Stimulated activated CD4-positive, alpha-beta T cell treated with anti-CD3 and anti-CD28 coated beads, TNF-alpha, amount 100 ng/mL, for 1 hour (primary cell): ENCODE measurements at places on chromosomes 1 and 21.

DNA sequence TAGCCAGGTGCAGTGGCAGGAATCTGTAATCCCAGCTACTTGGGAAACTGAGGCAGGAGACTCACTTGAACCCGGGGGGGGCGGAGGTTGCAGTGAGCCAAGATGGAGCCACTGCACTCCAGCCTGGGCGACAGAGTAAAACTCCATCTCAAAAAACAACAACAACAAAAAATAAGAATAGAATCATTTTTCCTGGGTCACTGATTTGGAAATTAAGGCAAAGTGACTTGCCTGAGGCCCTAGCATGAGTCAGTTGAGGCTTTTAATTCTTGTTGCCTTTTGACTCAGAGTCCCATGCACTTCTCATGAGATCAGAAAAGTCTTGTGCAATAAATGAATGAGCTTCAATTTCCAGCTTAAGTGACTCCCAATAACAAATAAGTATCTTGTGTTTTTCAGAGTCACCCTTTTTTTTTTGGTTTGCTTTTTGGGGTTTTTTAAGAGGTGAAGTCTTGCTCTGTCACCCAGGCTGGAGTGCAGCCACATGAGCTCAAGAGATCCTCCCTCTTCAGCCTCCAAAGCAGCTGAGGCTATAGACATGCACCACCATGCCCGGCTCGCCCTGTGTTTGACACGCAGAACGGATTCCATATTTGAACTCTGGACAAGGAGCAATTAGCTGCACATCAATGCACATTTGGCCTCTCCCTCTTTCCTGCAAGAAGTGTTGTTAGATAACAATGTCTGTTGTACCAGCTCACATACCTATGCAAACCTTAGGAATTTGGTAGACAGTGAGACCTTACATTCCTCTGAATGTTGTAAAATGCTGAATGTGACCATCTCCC lies 3.4 kb upstream of the PLEKHM2 start:
- DNase-seq = no peak

GRCh38 chr1:34683616-34684015 lies 71.2 kb upstream of the GJB5 start:
- no peak for DNase-seq

DNA sequence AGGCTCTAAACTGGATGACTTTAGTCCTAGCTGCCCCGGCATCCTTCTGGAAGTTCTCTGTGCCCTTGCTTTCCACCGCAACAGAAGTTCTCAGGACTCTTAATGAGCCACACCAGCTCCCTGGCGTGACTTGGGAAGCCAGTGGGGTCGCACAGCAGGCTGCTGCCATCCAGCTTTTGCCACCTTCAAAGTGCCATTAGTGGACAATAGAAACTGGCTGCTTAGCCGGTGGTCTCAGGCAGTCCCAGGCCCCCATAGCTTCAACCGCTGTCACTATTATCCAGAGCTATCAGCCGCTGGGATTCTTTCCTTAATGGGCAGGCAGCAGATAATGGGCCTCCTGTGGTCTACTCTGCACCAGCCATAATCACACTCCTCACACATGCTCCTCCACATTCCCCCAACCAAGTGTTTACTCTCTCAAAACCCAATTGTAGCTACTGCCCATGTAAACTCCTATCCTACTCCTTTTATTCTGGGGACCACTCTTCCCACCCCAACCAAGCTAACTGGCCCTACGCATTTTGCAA lies 37.3 kb downstream of the PLEKHA6 start:
- no peak for DNase-seq

- no peak for DNase-seq
Observed at GRCh38 chr1:240888787-240889048, 276.8 kb upstream of the GREM2 start.

- no peak for DNase-seq
Observed at GRCh38 chr1:33286451-33287185, 30.3 kb downstream of the ZNF362 start.

DNA sequence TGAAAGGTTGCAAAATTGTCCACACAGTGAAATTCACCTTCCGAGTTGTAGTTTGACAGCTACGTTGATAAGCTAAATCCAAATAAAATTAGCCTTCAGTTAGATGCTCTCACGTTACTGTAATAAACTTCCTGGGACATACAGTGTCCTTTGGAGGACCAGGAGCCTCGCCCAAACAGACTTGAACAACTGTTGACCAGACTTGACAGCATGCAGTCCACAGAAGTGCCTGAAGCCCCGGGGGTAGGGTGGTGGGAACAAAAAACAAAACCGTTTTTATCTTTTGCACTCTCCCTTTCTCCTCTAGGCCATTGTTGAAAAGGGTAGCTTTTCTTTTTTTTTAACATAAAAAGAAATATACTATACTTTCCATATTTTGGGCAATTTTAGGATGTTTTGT lies 172.8 kb upstream of the SAMSN1 start:
- no peak for DNase-seq

- DNase-seq = no peak
Observed at GRCh38 chr1:28737307-28738132, 780 bp downstream of the YTHDF2 start.

GRCh38 chr1:32886004-32886827 lies at the start of gene HPCA:
Gene HPCA (plus strand): TSS chr1:32886491. CDS start chr1:32888899, 2,408 bp downstream.
- no peak for DNase-seq

- DNase-seq = no peak
Observed at GRCh38 chr1:119884711-119885110, 11.6 kb downstream of the ADAM30 start.

DNA sequence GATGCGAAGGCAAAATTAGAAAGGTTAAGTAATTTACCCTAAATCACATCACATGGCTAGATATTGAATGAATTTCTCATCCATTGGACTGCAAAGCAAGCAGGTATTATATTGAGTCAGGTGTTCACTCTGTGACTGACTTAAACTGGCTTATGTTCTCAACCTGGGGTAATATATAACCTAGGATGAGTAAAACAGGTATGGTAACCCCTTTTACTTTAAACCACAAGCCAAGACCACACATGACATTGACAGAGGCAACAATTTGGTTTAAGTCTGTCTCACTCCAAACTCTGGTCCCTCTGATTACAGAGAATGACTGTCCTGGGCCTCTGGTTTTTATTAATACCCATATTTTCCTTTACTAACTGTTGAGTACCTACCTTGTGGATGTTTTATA lies 33.3 kb downstream of the MAEL start:
- DNase-seq = no peak

GRCh38 chr1:90879281-90879680 lies 142.6 kb downstream of the ZNF644 start:
- DNase-seq = no peak

DNA sequence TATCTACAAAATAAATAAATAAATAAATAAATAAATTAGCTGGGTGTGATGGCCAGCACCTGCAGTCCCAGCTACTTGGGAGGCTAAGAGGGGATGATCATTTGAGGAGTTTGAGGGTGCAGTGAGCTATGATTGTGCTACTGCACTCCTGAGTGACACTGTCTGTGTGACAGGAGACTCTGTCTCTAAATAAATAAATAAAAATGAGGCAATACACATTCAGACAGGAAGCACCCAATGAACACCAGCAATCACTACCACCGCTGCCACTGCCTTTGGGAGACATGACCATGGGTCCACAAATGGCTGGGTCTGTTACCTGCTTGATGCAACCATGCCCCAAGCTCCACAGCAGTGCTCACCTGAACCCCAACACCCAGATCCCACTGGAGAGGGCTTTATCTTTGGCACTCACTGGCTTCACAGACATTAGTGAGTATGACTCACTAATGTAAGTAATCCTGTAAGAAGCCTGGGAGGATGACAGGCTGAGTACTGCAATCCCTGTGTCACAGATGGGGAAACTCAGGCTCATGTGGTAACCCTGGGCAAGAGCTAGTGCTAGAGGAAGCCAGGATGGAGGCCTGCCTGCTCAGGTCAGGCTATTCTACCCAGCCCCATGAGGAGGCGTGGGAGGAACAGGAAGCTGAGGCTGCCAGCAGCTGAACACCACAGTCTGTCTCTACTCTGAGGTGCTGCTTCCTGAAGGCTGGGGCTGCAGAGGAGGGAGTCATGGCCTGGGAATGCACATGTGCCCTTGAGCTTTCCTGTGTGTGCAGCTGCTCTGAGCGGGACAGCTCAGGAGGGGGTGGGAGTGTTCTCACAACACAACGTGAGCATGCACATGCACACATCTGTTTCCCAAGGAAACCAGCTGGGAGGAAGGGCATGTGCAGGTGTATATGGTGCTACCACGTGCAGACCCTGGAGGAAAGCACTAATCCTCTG lies 43.0 kb downstream of the SLC9A1 start:
- DNase-seq = peak; percentile 28

- DNase-seq = no peak
Observed at GRCh38 chr1:197800379-197801110, 25.3 kb upstream of the DENND1B start.

GRCh38 chr21:14285147-14285761 lies 69.3 kb downstream of the RBM11 start:
- DNase-seq = no peak

GRCh38 chr1:212979340-212980122 lies 29.2 kb downstream of the VASH2 start:
- DNase-seq = no peak

DNA sequence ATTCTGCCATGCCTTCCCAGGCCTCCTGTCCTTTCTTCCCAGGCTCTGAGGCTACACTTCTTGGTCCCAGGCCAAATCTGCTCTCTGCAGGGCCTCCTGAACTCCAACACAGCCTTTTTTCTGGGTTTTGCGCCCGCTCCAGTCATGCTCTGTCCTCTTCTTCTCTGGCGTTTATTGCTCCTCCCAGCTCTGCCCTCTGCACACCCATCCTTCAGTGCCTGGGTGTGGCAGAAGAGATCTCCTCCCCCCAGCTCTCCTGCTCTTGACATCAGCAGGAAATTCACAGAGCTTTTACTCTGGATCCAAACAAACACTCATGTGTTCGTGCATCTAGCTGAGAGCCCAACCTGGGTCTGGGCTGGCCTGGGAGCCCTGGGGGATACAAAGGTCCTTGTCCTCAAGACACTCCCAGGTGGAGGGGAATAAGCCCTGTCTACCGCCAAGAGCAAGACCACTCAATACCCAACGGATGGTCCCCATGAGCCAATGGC lies 22.9 kb upstream of the EPS8L3 start:
- no peak for DNase-seq

DNA sequence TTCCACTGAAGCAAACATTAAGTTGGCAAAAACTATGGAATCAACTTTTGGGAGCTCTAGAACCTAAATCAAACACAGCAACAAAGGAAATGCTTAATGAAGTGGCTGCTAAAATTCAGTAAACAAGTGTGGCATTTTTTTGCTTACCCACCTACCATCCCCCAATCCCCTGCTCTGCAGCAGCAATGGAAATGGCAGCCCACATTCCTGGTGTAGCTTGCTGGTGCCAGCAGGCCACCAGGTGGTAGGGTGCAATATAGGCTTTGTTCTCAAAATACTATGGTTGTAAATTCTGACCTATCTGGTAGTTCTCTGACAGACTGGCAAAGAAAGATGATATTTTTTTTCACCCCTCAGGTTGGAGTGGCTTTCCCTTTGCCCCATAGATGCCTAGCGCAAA lies 42.8 kb downstream of the SHCBP1L start:
- DNase-seq = no peak

DNA sequence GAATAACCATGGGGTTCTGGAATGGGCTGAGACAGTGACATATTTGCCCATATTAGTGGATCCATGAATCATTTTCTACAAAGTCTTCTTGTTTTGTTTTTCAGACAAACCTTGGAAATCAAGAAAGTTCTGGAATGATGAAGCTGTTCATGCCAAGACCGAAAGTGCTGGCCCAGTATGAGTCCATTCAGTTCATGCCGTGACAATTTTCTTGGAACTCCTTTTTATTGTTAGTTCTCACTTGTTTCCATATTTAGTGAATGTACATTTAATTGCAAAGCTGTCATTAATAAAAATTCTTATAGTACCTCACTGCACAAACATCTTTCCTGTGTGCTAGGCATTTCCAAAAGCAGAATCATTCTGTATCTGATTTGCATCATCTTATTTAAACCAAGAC lies 100.6 kb upstream of the KCNJ15 start:
- DNase-seq = no peak

DNA sequence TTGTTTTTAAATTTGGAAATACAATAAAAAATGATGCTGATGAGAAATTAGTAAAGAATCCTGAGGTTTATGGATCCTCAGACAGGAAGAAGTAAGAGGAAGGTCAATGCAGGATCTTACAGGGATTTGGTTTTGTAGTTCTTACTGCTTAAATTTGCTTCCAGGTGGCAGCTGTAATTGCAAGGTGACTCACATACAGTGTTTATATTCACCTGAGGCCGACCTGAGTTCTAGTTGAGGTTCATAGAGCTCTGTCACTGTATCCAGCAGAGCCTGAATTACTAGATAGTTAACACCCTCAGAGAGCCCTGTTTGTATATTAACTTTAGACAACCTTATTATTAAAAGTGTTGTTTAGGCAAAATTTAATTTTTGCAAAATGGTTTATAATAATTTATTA lies 1.4 kb upstream of the WDR26 start:
- DNase-seq = no peak

DNA sequence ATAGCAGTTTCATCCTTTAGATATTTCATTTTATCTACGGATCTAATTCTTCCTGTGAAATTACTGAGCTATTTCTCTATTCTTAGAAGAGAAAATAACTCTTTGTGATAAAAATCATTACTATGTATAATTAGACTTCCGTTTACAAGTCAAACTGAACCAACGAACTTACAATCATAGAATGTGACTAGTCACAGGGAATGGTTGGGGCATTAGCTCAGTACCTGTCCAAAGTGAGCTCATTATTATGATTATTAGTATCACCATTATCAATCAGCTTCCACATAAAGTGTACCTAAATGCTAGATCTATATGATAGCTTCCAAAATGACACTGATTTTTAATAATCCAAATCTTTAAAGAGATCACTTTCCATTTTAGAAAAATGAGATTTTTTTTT lies 12.5 kb downstream of the AMY2B start:
- DNase-seq = no peak

DNA sequence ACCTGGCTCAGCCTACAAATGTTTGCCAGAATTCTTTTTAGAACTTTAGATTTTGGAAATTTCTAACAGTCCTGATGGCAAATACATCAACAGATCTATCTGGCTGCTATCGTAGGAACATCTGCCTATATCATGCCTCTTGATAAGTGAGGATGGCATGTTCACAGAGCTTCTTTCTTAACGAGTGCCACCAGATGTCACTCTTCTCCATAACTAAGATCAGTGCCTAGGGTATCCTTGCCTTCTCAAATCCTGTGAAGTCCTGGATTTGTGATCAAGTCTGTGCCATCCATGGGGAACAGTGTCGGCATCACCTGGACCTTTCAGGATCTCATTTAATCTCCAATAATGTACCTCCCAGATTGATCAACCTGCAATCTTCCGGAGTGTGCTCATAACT lies 36.5 kb upstream of the CD5L start:
- no peak for DNase-seq

GRCh38 chr21:32514275-32515055 lies 70.9 kb downstream of the TCP10L start:
- no peak for DNase-seq

DNA sequence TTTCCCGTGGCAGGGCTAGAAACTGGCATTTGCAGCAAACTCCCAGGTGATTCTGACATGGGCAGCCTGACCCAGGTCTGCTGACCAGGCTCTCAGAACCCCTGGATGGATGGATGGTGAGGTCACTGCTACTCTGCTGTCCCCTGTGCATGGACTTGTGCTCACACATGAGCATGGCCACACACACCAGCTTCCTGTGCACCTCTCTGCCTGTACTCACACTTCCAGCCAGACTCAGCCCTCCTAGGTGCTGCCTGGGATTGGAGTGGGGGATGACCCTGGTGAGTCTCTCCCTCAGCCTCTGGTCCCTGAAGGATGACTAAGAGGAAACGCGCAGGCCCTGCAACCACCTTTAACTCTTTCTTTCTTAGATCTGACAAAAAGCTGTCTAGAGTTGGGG lies 361.1 kb downstream of the HHAT start:
- DNase-seq = no peak

GRCh38 chr1:229221106-229222019 lies 49.5 kb upstream of the RAB4A start:
- DNase-seq = no peak
